IMR-90 (cell line): ENCODE measurements at places on chromosomes 5 and 9. TPM values are rescaled to one million over a fixed set of nuclear protein-coding genes. Genes with fewer than 3 reads are reported as not detected.
A peak's percentile ranks its signal among the peaks of the same experiment; 100 is the strongest.

DNA sequence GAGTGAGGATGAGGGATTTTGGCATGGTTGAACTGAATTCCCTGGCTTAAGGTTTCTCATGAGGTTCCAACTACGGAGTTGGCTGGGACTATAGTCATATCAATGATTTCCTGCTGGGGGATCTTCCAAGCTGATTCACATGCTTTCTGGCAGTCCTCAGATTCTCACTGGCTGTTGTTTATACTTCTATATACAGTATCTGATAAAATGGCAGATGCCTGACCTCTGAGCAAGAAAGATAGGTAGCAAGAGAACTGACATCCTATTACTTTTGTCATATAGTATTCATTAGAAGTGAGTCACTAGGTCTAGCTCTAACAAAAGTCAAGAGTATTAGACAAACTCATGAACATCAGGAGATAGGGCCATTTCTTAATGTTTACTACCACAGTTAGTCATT, 440.9 kb upstream of the EDIL3 start:
- DNase-seq, result peak; percentile 82

DNA sequence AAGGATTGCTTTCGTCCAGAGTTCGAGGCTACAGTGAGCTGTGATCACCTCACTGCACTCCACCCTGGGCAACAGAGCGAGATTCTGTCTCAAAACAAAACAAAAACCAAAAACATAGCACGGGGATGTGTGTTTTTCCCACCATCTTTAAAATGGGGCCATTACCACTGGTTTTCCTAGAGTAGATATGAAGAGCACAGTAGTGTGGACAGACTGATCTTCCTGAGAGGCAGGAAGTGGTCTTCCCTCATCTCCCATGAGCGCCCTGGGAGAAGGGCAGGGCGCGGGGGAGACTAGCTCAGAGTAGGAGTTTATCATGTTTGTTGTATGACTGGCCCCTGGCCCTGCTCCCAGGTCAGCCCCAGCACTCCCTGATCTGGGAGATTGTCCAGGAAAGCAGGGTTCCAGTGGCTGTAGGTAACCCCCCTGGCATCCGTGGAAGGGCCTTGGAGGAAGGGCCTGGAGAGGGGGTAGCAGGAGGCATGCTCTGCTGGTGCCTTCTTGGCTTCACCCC, 2.3 kb downstream of the SUSD3 start:
- DNase-seq, result peak; percentile 41

GRCh38 chr5:133149345-133149744, 97.5 kb downstream of the HSPA4 start:
- DNase-seq, result no peak

DNA sequence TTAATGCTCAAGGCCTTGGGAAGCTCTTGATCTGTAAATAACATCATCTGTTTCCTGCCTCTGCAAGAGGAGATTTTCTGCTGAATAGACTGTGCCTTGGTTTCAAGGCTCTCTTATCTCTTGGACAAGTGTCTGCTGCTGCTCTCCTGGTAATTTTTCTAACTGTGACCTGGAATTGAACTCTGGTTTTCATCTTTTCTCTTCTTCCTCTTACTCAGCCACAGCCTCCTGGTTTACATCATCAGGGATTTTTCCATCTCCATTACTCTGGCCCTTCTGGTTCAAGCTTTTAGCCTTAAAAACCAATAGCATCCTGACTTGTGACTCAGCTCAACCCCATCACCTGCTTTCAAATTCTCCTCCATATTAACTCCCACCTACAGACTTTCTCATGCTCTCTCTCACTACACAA, 49.6 kb upstream of the ITGA1 start:
- peak; percentile 71 for DNase-seq

DNA sequence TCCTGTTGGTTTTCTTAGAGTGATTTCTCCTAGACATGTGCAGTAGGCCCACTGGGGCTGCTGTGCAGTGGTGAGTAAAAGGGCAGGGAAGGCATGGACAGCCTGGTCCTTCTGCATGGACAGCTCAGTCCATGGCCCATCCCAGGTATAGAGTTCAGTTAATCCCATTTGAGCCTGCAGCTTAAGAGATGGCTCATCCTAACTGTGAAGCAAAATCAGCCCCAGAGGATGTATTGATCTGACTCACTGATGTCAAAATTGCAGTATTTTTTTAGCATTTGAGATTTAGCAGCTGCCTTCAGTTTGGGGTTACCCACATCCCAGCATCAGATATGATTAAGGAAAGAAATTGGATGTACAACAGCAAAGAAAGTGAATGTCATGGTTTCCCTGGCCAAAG, 93.4 kb downstream of the PDE6A start:
- no peak for DNase-seq

SGCD gene
- 10.6 TPM in 2 replicates for total RNA-seq

DNA sequence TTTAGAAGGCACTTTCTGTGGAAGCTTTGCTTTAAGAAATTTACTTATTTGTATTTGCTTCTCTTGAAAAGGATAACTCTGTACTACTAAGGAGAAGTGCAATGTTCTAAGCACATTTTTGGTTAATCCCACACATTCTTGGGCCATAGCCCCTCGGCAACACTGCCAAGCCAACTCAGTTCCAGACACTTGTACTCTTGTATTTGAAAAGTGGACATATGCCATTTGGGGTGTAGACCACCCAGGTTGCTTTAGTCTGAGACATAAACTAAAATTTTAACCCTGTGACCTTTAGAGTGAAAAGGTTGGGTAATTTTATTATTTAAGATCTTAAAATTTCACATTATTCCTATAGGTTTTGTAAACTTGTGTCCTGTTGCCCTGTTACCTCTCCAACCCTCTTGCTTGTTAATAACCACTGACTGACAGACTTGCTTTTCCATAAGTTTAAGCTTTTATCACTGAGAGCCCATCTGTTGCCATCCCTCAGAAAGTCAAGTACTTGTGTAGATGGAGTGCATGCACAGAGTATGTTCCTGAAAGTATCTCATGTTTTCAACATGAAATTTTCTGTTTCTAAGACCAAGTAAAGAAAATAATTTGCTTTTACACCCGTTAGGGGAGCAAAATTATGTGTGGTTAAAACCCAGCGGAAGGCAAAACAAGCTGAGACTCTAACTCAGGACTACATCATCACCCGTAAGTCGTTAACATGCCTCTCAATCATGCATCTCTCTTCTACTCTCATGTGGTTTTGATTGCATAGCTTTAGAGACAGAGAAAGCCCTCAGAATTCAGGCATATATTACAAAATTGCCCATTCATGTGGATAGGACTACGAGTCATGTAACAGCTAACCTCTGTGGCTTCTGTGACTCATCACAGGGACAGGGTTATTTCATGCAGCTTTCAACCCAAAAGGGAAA, 117.3 kb downstream of the GDNF start:
- peak; percentile 96 for DNase-seq

- no peak for DNase-seq
These were observed 49.6 kb downstream of the ZFR start for GRCh38 chr5:32394981-32395380.

EGFL7 gene
- total RNA-seq, result 1.4 and 2.2 TPM in 2 replicates

- DNase-seq, result peak; percentile 18
These were observed 26.8 kb downstream of the ANP32B start for GRCh38 chr9:98009936-98010335.

- DNase-seq, result no peak
These were observed 10.2 kb downstream of the ABL1 start for GRCh38 chr9:130845254-130845653.
